ENCODE measurements at places on chromosomes 12 and 14.

- H3K36me3 ChIP-seq = no peaks in the 10 kb centered on the region
- H3K27ac ChIP-seq = no peak overlapping the region
- DNase-seq = no peak
- no peaks in the 10 kb centered on the region for H3K27me3 ChIP-seq
These were observed 279.7 kb upstream of the SOX5 start for GRCh38 chr12:24229031-24229700.

DNA sequence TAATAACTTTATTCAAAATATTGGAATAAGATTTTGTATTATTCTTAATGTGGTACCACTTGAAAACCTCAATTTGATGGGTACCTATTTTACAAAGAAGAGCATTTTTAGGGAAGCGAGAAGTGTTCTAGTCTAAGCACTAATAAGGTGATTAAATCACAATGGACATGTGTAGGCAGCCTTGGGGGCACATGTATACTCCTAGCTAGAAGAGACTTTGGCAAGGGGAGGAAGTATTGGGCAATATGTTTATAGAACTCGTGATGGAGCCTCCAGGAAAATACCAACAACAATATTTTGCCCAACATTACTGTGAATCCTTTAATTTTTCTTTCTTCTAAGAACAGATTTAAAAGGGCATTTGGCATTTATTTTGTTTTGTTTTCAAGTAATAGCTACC, 280.3 kb downstream of the ADAMTS20 start:
- H3K36me3 ChIP-seq = no peaks in the 10 kb centered on the region
- no peaks in the 10 kb centered on the region for H3K27me3 ChIP-seq
- H3K27ac ChIP-seq = no peak overlapping the region
- H3K4me1 ChIP-seq = no peaks in the 10 kb centered on the region

- H3K27ac ChIP-seq = no peak overlapping the region
- peak overlapping the region; percentile 43 for H3K4me3 ChIP-seq
- H3K27me3 ChIP-seq = peaks cover 49% of the 10 kb centered on the region
- no peak for DNase-seq
- peaks cover 13% of the 10 kb centered on the region for H3K4me1 ChIP-seq
These were observed 37.1 kb upstream of the OR5AU1 start for GRCh38 chr14:21192875-21193535.

DNA sequence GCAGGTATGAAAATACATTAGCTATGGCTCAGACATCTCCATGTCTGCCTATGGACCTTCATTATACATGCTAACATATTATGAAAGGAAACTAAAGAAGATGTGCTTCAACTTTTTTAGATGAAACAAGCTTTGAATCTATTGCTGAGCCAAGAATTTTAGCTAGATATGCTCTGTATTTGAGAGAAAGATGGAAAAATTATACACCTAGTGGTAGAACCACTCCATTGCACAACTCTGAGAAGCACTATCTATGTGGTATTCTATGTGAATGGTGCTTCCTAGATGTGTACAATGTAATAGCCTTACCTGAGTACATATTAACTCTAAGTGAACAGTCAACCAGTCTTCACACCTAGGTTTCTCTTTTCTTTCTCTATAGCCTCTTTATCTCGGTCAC, 17.3 kb downstream of the EPYC start:
- no peaks in the 10 kb centered on the region for H3K36me3 ChIP-seq
- H3K4me1 ChIP-seq = no peaks in the 10 kb centered on the region
- H3K27me3 ChIP-seq = peaks cover 4% of the 10 kb centered on the region

DNA sequence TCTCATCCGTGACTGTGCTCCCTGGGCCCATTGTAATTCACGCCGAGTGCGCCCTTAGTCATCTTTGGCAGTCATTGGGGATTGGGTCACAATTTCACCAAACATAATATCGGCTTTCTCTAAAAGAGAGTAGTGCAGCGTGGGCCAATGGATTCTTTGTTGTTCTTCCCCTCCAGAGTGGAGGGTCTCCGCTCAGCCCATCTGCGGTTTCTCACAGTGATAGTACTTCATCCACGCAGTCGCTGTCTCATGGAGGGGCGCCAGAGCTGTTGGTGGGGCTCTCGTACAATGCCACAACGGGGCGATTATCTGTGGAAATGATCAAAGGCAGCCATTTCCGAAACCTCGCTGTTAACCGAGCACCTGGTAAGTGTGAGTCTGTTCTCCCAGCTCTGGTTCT, 321.8 kb downstream of the SNAPC1 start:
- H3K27me3 ChIP-seq = peaks cover 8% of the 10 kb centered on the region
- no peak for DNase-seq
- peaks cover 6% of the 10 kb centered on the region for H3K4me1 ChIP-seq
- no peak overlapping the region for H3K27ac ChIP-seq

DNA sequence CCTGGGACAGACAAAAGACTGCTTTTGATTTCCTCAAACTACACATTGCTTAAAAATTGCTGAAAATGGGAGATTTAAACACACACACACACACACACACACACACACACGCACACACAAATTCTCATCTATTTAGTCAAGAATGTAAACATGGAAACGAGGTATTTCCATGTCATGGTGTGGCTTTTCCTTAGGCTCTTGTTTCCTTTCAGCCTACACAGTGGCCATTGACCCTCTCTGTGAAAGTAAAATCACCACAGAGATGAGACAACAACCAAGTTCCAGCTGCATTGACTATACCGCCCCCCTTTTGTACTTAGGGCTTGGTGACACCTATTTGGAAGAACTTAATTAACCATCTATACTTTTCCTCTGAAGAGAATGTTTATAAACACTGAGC, 41.9 kb downstream of the TTC8 start:
- DNase-seq = no peak
- H3K36me3 ChIP-seq = no peaks in the 10 kb centered on the region
- peaks cover 3% of the 10 kb centered on the region for H3K27me3 ChIP-seq
- no peak overlapping the region for H3K4me3 ChIP-seq
- no peaks in the 10 kb centered on the region for H3K4me1 ChIP-seq

- peaks cover 9% of the 10 kb centered on the region for H3K27me3 ChIP-seq
- H3K27ac ChIP-seq = no peak overlapping the region
- H3K36me3 ChIP-seq = no peaks in the 10 kb centered on the region
- no peak for DNase-seq
- H3K4me1 ChIP-seq = no peaks in the 10 kb centered on the region
These were observed 114.2 kb downstream of the KCNK10 start for GRCh38 chr14:88208858-88209257.

DNA sequence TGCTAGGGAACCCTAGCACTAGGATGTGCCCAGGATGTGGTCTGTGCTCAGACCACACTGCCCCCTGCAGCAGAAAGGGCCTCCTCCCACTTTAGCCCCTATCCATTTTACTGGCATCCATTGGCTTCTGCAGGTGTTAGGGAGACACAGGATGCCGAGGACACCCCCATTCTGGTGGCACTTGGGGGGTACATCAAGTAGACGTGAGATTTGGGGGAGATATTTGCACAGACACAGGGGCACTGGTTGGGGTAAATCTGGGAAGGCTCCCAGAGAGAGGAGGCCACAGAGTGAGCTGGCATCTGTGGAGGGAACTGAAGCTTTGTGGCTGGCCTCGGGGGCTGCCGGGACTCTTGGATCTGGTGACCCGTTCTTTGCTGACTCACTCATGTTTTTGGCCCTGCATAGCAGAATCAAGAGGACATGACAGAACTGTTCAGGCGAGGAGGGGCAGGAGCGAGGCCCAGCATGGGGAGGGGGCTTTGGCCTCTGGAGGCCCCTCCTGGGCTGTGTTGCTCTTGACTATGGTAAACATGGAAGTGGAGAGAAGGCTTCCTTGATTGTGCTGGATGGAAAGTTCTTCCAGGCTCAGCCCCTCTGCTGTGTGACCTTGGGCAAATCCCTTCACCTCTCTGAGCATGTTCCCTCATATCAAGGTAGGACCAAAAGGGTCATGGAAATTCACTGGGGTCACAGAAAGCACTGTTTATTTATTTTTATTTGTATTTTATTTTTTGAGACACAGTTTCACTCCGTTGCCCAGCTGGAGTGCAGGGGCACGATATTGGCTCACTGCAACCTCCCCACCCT, 1.8 kb downstream of the PLBD2 start:
- peak overlapping the region; percentile 28 for H3K4me3 ChIP-seq
- no peak for DNase-seq
- H3K4me1 ChIP-seq = peaks cover 13% of the 10 kb centered on the region
- peaks cover 3% of the 10 kb centered on the region for H3K27me3 ChIP-seq

- H3K4me3 ChIP-seq = no peak overlapping the region
- no peak for DNase-seq
- no peak overlapping the region for H3K27ac ChIP-seq
- H3K4me1 ChIP-seq = no peaks in the 10 kb centered on the region
- H3K27me3 ChIP-seq = no peaks in the 10 kb centered on the region
These were observed 33.0 kb downstream of the SCFD1 start for GRCh38 chr14:30655124-30655523.

GRCh38 chr14:99930420-99931274, 134.6 kb upstream of the EVL start:
- H3K27me3 ChIP-seq = peaks cover 18% of the 10 kb centered on the region
- no peak for DNase-seq
- no peak overlapping the region for H3K27ac ChIP-seq
- no peaks in the 10 kb centered on the region for H3K36me3 ChIP-seq
- no peak overlapping the region for H3K4me3 ChIP-seq

DNA sequence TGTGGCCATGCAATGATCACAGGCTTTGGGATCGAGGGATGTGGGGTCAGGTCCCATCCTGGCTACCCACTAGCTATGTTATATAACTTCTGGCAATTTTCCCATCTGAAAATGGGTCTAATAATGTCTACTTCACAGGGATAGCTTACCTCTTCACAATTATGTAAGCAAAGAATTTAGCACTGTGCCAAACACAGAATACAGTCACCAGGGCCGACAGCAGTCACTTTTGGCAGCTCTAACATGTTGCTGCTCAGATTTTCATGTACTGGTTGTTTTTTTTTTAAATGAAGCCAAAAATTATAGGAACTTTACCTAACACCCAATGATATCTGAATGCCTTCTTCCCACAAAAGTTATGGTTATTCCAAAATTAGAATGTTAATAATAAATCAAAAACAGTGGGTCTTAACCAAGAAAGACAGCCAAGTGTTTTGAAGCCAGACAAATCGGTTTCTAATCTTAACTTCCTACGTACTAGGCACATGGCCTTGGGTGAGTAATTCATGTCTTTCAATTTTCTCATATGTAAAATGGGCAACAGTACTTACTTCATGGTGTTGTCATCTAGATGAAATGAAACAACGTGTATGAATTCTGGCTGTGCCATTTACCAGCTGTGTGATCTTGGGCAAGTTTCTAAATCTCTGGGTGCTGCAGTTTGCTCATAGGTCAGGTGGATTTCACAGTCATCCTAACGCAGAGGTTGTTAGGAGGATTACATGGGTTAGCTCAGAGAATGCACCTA, 13.0 kb upstream of the PCED1B start:
- DNase-seq = no peak
- no peaks in the 10 kb centered on the region for H3K27me3 ChIP-seq
- H3K27ac ChIP-seq = no peak overlapping the region
- no peak overlapping the region for H3K4me3 ChIP-seq
- no peaks in the 10 kb centered on the region for H3K4me1 ChIP-seq

DNA sequence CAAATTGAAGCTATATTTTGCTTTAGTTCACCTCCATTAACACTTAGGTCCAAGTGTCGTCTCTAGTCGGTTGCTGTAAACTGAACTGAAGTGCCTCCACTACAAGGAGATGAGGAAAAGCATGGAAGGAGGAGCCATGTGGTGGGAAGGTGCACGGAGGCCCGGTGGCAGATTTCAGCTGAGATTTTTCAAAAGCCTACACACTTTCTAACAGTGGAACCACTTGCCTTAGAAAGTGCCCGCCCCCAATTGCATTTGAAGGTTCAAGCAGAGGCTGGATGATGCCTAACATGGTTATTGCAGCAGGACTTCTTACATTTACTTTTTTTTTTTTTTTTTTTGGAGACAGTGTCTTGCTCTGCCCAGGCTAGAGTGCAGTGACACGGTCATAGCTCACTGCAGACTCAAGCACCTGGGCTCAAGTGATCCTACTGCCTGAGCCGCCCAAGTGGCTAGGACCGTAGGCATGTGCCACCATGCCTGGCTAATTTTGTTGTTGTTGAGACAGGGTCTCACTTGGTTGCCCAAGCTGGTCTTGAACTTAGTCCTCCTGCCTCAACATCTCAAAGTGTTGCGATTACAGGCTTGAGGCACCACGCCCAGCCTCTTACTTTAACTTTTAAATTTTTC, 27.6 kb downstream of the EML1 start:
- no peaks in the 10 kb centered on the region for H3K36me3 ChIP-seq
- peaks cover 43% of the 10 kb centered on the region for H3K27me3 ChIP-seq
- peaks cover 13% of the 10 kb centered on the region for H3K4me1 ChIP-seq
- no peak overlapping the region for H3K27ac ChIP-seq
- H3K4me3 ChIP-seq = no peak overlapping the region

- H3K27me3 ChIP-seq = peaks cover 13% of the 10 kb centered on the region
- no peak overlapping the region for H3K4me3 ChIP-seq
- DNase-seq = no peak
- H3K4me1 ChIP-seq = no peaks in the 10 kb centered on the region
These were observed 23.8 kb upstream of the CCDC175 start for GRCh38 chr14:59600211-59600945.

GRCh38 chr12:112906712-112907414, at the start of gene OAS1:
TSS of gene OAS1 (plus strand) at chr12:112906962. CDS start at chr12:112907040, 78 bp downstream.
- H3K4me1 ChIP-seq = peaks cover 84% of the 10 kb centered on the region
- DNase-seq = peak; percentile 58
- H3K36me3 ChIP-seq = peaks cover 36% of the 10 kb centered on the region

GRCh38 chr14:105411017-105411941, 8.3 kb upstream of the MTA1 start:
- no peaks in the 10 kb centered on the region for H3K36me3 ChIP-seq
- H3K27ac ChIP-seq = no peak overlapping the region
- peak; percentile 46 for DNase-seq

DNA sequence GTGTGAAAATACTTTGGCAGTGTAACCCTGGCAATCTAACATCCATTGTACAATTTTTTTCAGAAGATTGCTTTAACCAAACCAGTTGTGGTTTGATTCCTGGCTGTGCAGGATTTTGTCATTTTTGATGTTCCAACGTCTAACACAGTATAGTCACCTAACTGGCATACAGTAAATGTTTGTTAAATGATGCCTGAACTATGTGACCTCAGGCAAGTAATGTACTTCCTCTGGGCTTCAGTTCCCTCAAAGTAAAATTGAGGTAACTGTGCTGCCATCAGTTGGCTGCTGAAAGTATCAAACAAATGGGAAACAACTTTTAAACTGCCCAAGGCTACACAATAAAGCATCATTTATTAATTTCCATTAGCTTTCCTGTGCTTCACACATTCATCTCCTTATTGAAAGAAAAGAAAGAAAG, 4.3 kb downstream of the TM7SF3 start:
- peaks cover 21% of the 10 kb centered on the region for H3K36me3 ChIP-seq
- no peak overlapping the region for H3K4me3 ChIP-seq
- H3K4me1 ChIP-seq = peaks cover 49% of the 10 kb centered on the region
- no peaks in the 10 kb centered on the region for H3K27me3 ChIP-seq

DNA sequence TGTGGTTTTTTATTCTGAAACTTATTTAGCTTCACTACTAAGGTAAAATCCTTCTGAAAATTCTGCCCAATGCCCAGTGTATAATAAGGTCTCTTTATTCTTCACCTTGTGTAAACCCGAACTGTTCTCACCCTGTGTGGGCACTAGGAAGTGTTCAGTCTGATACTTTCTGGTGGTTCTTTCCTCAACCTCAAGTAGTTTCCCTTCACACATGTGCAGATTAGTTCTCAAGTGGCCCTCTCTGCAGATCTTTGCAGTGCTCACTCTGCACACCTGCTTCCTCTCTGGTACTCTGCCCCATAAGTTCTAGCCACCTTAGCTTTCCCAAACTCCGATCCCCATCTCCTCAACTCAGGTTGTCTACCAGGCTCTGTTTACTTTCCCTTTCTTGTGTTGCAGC, 61.6 kb downstream of the RAD51B start:
- H3K4me3 ChIP-seq = no peak overlapping the region
- H3K27ac ChIP-seq = peak overlapping the region; percentile 4
- H3K4me1 ChIP-seq = peaks cover 15% of the 10 kb centered on the region
- H3K36me3 ChIP-seq = no peaks in the 10 kb centered on the region
- peak; percentile 22 for DNase-seq
- no peaks in the 10 kb centered on the region for H3K27me3 ChIP-seq

All from activated naive CD4-positive, alpha-beta T cell treated with anti-CD3 and anti-CD28 coated beads, Interleukin-2, amount 10 ng/mL, durations not matched to agents 7 days and 5 days (primary cell).